Inflammatory macrophage treated with lipopolysaccharide for 4 hours (primary cell): ENCODE measurements at places on chromosomes 7 and 10.

- DNase-seq, result no peak
Measured at GRCh38 chr7:919924-920341, 34.5 kb downstream of the ADAP1 start.

DNA sequence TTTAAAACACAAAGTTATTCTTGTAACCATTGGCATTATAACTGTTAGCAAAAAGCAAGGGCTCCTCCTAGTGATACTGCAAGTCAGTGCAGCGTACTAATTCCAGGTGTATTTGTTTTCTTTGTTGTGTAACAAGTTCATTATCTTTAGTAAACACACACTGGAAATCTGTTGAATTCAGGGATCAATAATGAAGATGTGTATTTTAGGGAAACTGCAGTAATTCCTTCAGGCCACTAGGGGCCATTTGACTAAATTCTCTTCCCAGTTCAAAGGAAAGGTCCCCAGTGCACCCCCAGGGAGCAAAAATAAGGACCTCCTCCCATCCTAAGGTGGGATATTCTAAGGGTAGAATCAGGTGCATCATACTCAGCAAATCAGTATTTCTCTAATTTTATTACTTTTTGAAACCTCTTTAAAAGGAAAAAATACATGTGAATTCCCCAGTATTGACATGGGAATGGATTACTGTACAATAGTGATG is 158.6 kb upstream of the LYZL1 start:
- DNase-seq, result no peak

DNA sequence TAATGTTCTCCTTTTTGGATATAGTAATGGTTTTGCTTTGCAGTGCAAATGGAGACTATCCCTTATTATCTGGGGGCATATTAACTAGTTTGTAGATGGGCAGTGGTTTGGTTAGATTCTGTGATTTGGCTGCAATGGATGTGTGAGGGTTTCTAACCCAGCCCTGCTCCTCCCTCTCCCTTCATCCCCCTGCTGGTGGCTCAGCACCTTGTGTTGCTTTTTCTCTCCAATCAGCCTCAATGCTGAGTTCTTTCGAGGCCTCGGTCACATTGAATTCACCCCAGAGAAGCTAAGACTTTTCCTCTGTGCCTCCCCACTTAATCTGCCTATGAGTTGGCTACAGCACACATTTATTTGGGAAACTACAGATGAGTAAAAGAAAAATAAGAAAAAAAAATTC is 120.0 kb downstream of the MALRD1 start:
- DNase-seq, result no peak

GRCh38 chr7:127782075-127782474 is 130.1 kb downstream of the SND1 start:
- peak; percentile 18 for DNase-seq

DNA sequence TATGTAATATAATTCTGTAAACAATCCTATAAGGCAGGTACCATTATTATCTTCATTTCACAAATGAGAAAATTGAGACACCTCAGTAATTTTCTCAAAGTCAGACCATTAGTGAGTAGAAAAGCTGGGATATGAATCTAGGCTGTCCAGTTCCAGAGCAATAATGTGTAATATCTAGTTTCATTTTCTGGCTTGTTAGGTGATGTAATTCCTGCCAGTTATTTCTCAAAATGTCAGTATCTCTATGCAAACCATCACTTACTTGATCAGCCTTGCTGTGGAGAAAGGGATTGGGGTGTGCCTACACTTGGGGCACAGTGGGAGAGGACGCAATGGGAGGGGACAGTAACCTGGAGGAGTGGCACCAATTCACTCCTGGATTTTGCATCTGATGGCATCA is 157.5 kb downstream of the LYZL1 start:
- peak; percentile 71 for DNase-seq

DNA sequence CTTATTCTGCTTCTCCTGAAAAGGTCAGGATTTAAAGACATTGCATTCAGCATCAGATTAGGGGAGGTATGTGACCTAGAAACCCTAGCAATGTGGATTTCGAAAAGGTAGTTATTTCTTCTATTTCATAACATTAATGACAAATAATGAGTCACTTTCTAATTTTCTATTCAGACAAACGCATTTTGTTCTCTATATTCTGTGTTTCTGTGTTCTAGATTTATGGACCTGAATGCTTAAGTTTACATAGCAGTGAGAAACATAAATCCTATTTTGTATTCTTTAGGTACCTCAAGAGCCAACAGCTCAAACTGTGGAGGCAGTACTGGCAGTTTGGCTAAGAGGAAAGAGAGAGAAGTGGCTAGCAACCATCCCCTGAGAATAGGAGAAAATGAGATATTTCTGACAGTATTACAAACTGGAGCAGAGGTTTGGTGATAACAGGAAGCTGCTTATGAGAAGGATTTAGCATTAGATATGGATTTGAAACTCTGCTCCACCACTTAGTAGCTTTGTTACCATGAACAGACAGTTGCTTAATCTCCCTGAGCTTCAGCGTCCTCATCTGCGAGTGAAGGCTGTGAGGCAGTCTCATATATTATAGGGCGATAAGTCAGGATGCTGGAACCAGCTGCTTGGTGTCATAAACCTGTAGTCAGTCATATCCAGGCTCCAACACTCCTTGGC is 28.2 kb downstream of the CDK14 start:
- DNase-seq, result peak; percentile 85

- DNase-seq, result no peak
Measured at GRCh38 chr10:57664815-57665214, 602.9 kb downstream of the IPMK start.

DNA sequence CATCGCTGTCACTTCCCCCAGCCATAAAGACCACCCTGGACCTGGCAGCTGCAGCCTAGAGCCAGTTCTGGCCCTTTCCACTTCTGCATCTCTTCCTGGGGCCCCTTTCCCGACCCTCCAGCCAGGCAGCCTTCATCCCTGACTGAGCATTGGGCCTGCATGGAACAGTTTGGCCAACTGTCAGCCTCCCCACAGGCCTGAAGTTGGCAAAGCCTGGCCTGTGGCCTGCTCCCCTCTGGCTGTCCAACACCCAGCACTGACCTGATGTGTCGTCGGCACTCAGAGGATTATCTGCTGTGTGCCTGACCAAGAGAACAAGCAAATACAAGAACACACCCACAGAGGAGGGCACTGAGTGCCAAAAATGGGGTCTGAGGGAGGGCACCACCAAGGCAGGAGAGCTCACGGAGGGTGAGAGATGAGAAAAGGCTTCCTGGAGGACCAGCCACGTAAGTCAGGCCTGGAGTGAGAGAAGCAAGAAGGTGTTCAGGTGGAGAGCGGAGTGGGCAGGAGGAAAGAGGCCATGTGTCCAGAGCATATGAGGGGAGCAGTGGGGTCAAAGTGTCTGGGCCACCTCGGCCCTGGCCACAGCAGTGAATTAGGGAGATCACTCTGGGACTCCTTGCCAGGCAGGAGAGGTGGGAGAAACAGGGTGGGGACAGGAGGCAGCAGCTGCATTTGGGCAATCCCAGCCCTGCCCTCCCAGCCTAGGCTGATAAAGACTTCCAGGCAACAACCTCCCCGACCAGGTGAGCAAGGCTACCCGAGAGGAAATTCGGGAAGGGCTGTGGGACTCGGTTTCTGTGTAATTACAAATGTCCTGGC is 4.5 kb downstream of the GPRIN2 start:
- no peak for DNase-seq

GRCh38 chr10:21449288-21449966 is 76.1 kb downstream of the SKIDA1 start:
- peak; percentile 2 for DNase-seq

DNA sequence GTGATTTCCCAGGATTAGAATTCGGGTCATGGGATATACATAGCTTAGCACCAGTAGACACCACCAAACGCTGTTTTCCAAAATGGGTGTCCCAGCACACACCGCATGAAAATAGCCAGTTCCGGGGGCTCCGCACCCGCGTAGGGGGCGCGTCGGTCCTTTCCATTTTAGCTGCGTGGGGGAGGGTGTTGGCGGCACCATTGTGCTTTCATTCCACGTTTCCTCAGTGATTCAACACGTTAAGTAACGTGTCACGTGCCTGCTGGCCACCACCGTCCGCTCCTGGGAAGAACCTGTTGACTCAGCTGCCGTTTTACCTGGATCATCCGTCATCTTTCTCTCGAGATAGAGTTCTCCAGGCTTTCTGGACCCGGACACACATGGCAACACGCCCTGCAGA is 25.6 kb upstream of the ADGRA1 start:
- DNase-seq, result no peak

- no peak for DNase-seq
Measured at GRCh38 chr10:123786306-123786705, 105.3 kb downstream of the CPXM2 start.

DNA sequence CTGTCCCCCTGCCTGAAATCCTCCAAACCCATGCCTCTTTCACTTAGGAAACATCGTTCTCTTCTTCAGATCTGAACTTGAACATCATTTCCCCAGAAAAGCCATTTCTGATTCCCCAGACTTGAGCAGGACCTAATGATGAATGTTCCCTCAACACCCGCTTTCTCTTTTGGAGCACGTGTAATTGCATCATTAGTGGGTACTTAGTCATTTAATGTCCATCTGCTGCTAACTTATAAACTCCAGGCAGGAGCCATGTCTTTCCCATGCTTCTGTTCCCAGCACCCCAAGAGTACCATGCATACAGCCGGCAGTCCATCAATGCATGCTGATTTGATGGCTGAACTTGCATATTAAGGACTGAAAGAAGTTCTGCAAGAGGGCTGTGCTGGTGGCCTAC is 36.5 kb upstream of the ECHDC3 start:
- peak; percentile 84 for DNase-seq

- DNase-seq, result no peak
Measured at GRCh38 chr7:148434181-148434757, 156.3 kb upstream of the C7orf33 start.

- DNase-seq, result no peak
Measured at GRCh38 chr10:51607463-51607835, 91.9 kb downstream of the CSTF2T start.

- DNase-seq, result no peak
Measured at GRCh38 chr10:117684672-117685211, 142.2 kb downstream of the EMX2 start.

DNA sequence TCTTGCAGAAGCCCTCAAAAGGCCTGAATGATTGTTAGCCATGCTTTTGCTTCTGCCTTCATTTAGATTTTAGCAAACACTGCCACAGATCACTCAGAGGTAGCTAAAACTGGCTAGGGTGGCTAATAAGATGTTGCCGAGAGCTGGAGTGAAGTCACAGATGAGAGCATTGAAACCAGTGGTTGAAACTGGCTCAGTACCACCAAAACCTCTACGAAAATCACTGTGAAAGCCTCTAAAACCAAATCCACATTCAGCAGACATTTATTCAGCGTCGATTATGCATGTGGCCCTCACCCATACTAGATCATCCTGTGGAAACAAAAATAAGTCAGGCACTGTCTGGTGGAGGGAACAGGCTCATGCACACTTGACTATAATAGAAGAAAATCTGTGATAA is 50.8 kb downstream of the PIK3CG start:
- no peak for DNase-seq

- no peak for DNase-seq
Measured at GRCh38 chr7:15571301-15571878, 9.6 kb upstream of the AGMO start.

GRCh38 chr10:101287997-101288635 is 58.9 kb upstream of the LBX1 start:
- DNase-seq, result peak; percentile 8

- no peak for DNase-seq
Measured at GRCh38 chr7:140235114-140235513, 58.3 kb upstream of the KDM7A start.

- DNase-seq, result no peak
Measured at GRCh38 chr10:308572-309085, 173.4 kb downstream of the ZMYND11 start.

DNA sequence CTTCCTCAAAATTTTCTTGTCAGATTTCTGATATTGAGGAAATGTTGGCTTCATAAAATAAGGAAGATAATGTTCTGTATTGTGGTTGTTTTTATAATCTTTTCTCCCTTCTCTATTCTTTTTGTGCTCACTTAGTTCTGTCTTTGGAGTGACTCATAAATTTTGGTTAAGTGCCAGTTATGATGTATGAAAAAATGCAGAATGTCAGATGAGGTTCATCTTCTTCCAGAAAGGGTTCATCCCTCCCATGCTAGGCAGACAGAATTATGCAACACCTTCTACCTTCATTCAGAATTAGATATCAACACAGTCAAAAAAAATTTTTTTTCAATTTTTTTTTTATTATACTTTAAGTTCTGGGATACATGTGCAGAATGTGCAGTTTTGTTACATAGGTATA is 36.6 kb upstream of the CYP2C19 start:
- DNase-seq, result no peak

- no peak for DNase-seq
Measured at GRCh38 chr10:114957122-114957521, 19.1 kb downstream of the TRUB1 start.

- DNase-seq, result no peak
Measured at GRCh38 chr10:122199070-122199469, 72.0 kb upstream of the BTBD16 start.

DNA sequence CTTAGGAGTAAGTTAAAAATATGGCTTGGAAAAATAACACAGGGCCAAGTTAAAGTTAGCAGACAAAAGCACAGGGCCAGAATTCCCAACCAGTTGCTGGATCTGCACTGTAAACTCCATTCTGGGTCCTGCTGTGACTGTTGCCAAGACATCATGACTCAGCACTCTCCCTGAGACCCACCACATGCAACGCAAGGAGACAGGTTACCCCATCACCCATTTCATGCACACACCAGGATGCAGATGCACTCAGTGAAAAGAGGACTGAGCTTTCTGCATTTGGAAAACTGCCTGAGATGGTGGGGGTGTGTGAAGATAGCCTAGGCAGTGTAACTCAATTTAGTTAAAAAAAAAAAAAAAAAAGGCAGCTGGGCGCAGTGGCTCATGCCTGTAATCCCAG is 97.6 kb upstream of the ZNF438 start:
- DNase-seq, result no peak

- no peak for DNase-seq
Measured at GRCh38 chr10:100009283-100009792, 409 bp downstream of the DNMBP start.

GRCh38 chr10:2165771-2166460 is 428.6 kb upstream of the ADARB2 start:
- DNase-seq, result no peak

- DNase-seq, result peak; percentile 68
Measured at GRCh38 chr10:73810358-73810734, 1.1 kb downstream of the NDST2 start.

- DNase-seq, result no peak
Measured at GRCh38 chr7:4156190-4156589, 525.9 kb upstream of the FOXK1 start.

DNA sequence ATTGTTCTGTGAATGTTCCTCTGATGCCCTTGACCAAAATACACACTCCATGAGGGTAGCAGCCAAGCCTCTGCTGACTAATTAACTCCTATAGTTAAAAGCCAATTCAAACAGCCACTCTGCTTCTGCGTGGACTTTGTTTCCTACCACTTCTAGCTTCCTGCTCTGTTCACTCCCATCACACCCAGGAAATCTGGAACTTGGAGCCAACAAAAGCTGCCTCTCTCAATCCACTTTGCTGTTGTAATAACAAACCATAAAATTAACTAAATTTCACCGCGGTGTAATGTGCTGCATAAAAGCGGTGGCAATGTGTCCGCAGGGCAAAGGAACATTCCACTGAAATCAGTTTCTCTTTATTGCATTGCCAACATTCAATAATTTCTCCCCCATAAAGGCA is 239.5 kb downstream of the PLXNA4 start:
- no peak for DNase-seq

- no peak for DNase-seq
Measured at GRCh38 chr7:142379201-142379885, 121.5 kb upstream of the PRSS58 start.

- DNase-seq, result peak; percentile 50
Measured at GRCh38 chr7:37446371-37446770, 2.3 kb downstream of the ELMO1 start.
